ENCODE measurements at places on chromosomes 1 and 21.

DNA sequence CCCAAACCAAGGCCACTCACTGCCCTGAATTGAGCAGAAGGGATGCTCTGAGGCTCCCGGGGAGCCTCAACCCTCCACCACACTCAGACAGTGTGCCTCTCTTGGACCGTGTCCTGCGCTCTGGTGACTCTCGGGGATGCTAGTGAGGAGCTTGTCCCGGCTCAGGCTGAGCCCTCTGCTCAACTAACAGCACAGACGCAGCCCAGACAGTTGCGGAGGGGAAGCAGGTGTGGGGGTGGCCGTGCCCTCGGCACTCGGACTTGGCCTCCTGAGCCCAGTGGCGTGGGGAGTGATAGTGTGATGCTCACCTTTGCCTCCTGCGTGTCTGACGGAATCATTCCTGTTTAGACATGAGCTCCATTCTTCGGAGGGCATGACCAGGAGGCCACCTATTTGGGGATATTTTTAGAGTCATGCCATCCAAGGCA, 15.4 kb upstream of the SLC19A1 start:
- no peak for DNase-seq

GRCh38 chr1:3998086-3998485, 98.0 kb upstream of the C1orf174 start:
- no peak for DNase-seq

- DNase-seq, result no peak
Observed at GRCh38 chr1:211318576-211319280, 7.9 kb upstream of the TRAF5 start.

DNA sequence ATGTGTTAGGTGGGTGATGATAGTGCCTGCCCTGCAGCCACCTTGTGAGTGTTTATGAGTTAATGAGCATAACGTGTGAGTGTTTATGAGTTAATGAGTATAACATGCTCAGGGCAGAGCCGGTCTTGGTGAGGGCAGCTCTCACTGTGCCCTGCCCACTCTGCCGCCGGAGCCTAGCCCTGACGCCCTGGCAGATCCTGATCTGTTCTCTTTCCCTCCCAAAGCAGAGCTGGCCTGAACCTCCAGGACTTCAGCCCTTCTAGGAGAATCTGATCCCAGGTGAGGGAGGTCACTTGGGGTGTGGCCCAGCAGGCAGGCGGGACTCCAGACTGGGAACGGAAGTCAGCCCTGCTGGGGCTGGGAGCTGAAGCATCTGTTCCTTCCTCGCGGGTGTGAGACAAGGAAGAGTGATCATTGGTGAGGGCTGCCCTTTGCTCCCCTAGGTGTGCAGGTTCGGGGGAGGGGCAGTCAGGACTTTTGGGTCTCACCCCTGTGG, 5.7 kb downstream of the FBLIM1 start:
- no peak for DNase-seq

DNA sequence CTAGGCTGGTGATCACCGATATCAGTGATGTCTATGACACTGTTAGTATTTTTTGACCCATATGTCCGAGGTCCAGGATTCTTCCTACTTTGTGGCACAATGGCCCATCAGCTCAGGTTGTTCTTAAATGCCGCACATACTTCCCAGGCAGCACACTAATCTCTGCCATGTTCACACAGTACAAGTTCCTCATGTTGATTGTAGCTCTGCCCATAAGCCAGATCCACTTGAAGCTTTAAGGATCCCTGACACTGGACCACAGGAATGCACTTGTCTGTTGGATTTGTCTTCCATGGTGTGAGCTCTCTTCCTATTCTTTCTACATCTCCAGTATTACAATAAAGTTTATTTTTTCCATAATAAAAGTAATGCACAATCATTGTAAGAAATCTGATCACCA, 69.5 kb downstream of the DDX20 start:
- peak; percentile 79 for DNase-seq

DNA sequence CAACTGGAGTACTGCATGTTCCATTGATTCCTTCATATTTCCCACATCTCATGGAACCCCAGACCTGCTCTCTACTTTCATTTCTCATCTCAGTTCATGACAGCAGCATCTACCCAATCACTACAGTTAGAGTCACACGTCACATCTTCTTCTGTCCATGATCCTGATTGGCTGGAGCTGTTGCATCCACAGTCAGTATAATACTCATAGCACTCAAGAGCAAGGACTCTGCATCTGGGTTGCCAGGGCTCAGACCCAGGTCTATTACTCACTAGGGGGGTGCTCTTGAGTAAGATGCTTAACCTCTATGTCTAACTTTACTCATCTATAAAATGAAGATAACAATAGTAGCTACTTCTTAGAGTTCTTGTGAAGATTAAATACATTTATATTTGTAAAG, 4.4 kb upstream of the XPR1 start:
- DNase-seq, result no peak

DNA sequence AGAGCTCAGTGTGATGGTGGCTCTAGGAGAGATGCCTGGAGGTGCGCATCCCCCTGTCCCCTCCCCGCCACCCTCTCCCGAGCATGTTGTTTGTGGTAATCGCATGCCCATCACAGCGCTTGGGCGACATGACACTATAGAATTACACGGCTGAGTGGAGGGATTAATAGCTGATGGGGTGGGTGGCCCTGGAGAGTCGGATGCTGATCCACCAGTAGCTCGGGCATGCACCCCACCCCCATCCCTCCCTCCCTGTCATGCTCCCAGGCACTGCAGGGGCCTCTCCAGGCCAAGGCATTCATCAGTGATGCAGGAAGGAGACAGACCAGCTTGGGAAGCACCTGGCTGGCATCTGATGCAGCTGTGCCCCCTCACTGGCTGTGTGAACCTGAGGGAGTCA, 159.0 kb upstream of the IGSF21 start:
- peak; percentile 16 for DNase-seq

GRCh38 chr1:6464514-6464836, 1.5 kb downstream of the TNFRSF25 start:
- DNase-seq, result no peak

DNA sequence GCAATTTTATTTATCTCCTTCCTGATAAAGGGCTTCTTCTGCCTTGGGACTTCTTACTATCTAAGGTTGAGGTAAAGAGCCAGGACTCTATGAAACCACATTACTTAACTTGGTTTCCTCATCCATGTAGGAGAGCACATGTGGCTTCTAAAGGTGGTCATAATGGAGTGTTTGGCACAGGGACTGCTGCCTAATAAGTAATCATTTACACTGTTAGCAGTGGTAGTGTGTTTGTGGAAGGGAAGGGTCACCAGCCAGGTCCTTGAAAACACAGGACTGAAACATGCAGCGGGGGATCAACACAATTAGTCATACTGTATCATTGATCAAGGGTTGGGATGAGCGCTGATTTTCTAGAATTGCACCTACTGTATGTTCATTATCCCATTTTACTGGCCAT, 59.6 kb downstream of the UCK2 start:
- no peak for DNase-seq

DNA sequence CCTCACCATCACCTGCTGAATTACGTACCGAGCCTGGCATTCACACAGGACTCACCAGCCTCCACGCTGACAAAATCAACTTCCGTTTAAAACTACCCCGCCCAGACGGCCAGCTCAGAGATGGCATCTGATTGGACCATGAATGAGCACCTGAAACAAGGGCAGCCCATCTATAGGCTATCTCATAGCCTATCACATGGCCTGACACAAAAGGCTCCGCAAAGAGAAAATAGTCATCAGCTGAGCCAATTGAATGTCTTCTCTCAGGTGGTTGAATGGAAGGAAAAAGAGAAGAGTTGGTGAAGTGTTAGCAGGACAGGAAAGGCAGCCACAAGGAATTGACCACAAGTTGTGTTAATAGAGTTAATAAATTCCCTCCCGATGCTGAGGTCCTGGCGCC, 50.6 kb upstream of the ZC3H12A start:
- DNase-seq, result no peak

DNA sequence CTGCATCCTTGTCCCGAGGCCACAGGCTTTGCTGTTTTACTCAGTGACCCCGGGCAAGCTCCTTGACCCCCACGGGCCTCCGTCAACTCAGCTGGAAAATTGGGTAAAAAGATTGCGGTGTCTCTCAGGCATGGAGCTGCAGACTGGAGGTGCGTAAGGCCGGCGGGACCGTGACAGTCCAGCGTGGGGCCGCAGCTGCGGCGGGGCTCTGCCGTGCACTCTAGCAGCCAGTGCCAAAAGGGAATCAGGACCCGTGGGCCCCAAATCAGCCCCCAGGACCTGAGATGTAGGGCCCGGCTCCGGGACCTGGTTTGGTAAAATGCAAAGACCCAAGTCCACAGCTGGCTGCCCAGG, 158.3 kb downstream of the PRDM16 start:
- no peak for DNase-seq

- DNase-seq, result peak; percentile 82
Observed at GRCh38 chr1:9473032-9473807, 66.0 kb upstream of the SLC25A33 start.

DNA sequence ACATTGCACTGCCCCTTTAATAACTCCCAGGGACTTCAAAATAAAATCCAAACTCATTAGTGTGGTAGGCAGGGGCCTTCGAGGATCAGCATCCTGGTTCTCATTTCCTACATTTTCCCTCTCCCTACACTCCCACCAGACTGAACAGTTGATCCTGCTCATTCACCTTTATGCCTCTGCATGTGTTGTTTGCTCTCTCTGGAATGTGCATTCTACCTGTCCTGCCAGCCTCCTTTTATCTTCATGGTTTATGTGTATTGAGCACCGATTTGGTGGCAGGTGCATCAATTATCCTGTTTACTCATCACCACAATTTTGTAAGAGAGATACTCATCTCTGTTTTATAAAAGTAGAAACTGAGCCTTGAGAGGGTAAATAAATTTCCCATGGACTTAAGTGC, 125.0 kb downstream of the ADSS2 start:
- DNase-seq, result no peak

DNA sequence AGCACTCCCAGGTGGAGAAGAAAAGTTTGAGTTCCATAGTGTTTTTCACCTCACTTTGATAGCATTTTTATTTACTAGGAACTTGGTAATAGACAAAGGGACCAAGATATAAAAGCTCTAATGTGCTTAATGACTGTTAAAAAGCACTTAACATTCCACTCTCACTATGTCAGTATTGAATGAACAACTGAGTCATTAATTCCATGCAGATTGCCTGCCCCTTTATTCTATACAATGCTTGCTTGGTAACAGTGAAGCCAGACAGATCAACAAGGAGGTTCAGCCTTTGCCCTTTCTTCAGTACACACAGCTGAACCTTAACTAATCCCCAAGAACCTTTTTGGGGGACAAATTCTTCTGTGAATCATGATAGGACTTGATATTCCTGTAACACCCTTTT, 425.5 kb downstream of the NUF2 start:
- DNase-seq, result no peak

DNA sequence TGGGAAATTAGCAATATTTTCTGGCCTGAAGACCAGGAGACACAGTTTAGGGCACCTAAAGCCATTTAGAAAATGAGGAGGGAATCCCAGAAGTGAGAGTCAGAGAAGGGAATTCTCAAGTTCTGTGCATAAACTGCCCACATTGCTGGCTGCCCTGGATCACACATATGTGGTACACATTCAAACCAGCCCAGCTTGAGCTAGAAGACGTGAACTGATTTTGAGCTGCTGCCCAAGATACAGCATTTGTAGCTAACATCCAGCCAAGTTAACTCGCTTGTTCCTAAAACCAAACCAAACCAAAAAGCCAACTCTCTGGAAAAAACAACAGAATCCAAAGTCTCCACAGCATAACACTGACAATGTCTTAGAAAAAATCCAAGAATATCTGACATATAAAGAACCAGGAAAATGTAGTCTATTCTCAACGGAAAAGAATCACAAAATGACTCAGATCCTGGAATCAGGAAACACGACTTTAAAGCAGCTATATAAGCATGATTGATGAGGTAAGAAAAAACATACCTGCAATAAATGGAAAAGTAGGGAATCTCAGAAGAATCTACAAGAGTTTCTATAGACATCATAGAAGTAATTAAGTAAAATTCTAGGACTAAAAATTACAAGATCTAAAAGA, 18.2 kb upstream of the QSOX1 start:
- DNase-seq, result no peak

GRCh38 chr1:25676488-25676887, 59.9 kb downstream of the MAN1C1 start:
- peak; percentile 85 for DNase-seq

DNA sequence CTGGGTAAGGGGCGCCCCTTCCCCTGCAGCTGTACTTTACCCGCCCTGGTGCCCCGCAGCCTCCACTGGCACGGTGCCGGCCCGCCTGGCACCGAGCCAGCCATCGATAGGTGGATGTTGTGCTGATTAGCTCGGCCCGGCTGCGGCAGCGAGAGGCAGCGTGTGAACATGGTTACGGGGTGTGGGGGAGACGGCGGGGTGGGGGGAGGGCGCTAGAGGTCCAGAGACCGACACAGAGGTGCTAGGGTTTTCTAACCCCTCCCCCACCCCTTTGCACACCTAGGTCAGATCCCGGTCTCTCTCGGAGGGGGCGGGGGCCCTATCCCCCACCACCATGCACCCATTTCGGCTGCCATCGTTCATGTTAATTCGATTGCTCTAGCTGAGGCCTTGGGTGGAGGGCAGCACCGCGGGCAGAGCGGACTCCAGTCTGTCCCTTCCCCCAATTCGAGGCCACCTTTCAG, 6.7 kb downstream of the EFNA4 start:
- DNase-seq, result no peak

- no peak for DNase-seq
Observed at GRCh38 chr1:16298653-16299052, 53.6 kb downstream of the FBXO42 start.

GRCh38 chr1:44305962-44306422, 49.1 kb downstream of the ERI3 start:
- no peak for DNase-seq

DNA sequence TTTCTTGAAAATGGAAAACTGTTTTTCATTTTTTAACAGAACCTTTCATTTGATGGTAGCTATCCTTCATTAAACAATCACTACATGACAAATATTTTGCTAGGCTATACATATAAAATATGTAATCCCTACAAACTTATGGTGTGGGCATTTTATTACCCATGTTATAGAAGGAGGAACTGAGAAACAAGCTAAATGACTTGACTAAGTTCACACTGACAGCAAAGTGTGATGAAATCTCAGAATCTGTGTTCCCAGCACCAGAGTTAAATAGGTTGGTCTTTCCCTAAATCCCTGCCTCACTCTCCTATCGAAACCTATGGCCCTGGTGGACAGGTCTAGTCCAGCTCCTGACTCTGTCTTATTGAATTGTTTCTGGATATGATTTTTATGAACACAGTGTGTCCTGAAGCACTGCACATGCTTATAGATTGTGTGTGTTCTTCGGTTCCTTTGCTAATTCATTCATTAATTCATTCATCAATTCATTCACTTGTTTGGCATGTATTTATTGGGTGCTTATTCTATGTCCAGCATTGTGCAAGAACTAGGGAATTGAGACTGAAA, 301.0 kb downstream of the GRIK1 start:
- no peak for DNase-seq
